Astrocyte (in vitro differentiated cells and primary cell): ENCODE measurements at places on chromosomes 4 and X. TPM values are rescaled to one million over a fixed set of nuclear protein-coding genes. Genes with fewer than 3 reads are reported as not detected.

- DNase-seq = no peak
- no peak overlapping the region for H3K27ac ChIP-seq
- no peaks in the 10 kb centered on the region for H3K36me3 ChIP-seq
- H3K27me3 ChIP-seq = no peaks in the 10 kb centered on the region
Observed at GRCh38 chr4:3412257-3413020, 29.3 kb upstream of the HGFAC start.

- H3K4me3 ChIP-seq = no peak overlapping the region
- no peaks in the 10 kb centered on the region for H3K4me1 ChIP-seq
- no peaks in the 10 kb centered on the region for H3K27me3 ChIP-seq
- peak; percentile 39 for DNase-seq
- no peaks in the 10 kb centered on the region for H3K36me3 ChIP-seq
Observed at GRCh38 chr4:86302830-86303229, 57.0 kb downstream of the MAPK10 start.

GRCh38 chr4:7790999-7791398 lies 148.7 kb downstream of the AFAP1 start:
- H3K4me3 ChIP-seq = no peak overlapping the region
- H3K27me3 ChIP-seq = no peaks in the 10 kb centered on the region
- DNase-seq = no peak
- peaks cover 65% of the 10 kb centered on the region for H3K36me3 ChIP-seq
- H3K27ac ChIP-seq = no peak overlapping the region
- no peaks in the 10 kb centered on the region for H3K4me1 ChIP-seq

- no peaks in the 10 kb centered on the region for H3K4me1 ChIP-seq
- H3K27ac ChIP-seq = no peak overlapping the region
- no peaks in the 10 kb centered on the region for H3K27me3 ChIP-seq
- no peak overlapping the region for H3K4me3 ChIP-seq
Observed at GRCh38 chr4:141080668-141081067, 52.6 kb downstream of the RNF150 start.

GRCh38 chr4:175263537-175263936 lies 345.4 kb downstream of the ADAM29 start:
- H3K36me3 ChIP-seq = no peaks in the 10 kb centered on the region
- no peaks in the 10 kb centered on the region for H3K4me1 ChIP-seq
- DNase-seq = no peak
- H3K4me3 ChIP-seq = no peak overlapping the region
- no peak overlapping the region for H3K27ac ChIP-seq

- H3K27me3 ChIP-seq = no peaks in the 10 kb centered on the region
- H3K4me3 ChIP-seq = peak overlapping the region; percentile 32
- H3K36me3 ChIP-seq = no peaks in the 10 kb centered on the region
- peak overlapping the region; percentile 97 for H3K27ac ChIP-seq
- H3K4me1 ChIP-seq = peaks cover 17% of the 10 kb centered on the region
- peak; percentile 74 for DNase-seq
Observed at GRCh38 chr4:88533088-88533790, 9.7 kb upstream of the PYURF start.

DNA sequence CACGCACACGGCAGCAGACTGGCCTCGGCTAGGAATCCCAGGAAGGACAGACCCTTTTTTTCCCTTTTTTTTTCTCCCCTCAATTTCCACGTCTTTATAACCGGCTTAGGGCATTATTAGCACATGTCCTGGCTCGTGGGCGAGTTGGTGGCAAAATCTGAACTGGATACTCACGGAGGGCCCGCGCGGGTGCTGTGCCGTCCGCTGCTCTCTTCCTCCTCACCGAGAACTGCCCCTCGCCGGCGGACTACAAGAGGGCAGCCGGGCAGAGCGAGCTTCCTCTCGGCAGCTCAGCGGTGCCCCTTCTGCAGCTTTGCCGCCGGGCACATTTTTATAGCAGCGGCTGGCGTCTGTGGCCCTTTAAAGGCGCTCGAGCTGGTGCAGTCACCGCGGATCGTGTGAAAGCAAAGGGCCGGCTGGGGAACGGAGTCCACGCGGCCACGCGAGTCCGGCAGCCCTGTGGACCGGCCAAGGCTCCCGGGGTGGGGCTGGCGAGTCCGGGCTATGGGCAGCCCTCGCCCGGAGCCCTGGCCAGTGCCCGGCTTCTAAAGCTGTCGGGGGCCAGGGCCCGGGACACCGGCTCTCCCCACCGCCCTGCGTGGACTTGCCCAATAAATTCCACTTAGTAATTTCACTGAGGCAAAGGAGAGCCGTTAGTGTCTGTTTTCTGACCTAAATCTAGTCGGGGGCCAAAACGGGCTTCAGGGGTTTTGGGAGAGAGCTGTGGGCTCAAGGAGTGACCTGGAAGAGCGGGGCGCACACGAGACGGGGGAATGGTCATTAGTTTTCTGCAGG lies 1.3 kb upstream of the CITED1 start:
- H3K27me3 ChIP-seq = peaks cover 45% of the 10 kb centered on the region
- peaks cover 16% of the 10 kb centered on the region for H3K4me1 ChIP-seq
- peak; percentile 62 for DNase-seq
- peak overlapping the region; percentile 48 for H3K4me3 ChIP-seq
- H3K36me3 ChIP-seq = no peaks in the 10 kb centered on the region

GRCh38 chrX:36445566-36445965 lies 526.0 kb downstream of the CFAP47 start:
- H3K27ac ChIP-seq = no peak overlapping the region
- no peaks in the 10 kb centered on the region for H3K27me3 ChIP-seq
- no peak for DNase-seq

DNA sequence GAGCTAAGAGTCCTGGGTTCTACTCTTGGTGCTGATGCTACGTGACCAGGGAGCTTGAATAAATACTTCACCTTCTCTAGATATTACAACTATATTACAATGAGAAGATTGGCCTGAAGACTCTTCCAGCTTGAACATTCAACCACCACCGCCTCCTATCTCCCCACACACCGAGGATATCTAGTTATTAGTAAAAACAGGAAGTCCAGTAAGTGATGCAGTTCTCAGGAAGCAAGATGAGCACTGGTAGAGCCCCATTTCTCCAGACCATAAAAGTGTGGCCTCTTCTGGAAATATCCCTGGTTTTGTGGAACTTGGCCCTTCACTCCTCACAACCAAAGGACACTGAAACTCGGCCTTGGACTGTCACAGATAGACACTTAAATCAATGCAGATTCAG lies 18.5 kb downstream of the PJA1 start:
- H3K27me3 ChIP-seq = no peaks in the 10 kb centered on the region
- H3K36me3 ChIP-seq = no peaks in the 10 kb centered on the region
- DNase-seq = no peak
- H3K4me3 ChIP-seq = no peak overlapping the region
- H3K27ac ChIP-seq = no peak overlapping the region

DNA sequence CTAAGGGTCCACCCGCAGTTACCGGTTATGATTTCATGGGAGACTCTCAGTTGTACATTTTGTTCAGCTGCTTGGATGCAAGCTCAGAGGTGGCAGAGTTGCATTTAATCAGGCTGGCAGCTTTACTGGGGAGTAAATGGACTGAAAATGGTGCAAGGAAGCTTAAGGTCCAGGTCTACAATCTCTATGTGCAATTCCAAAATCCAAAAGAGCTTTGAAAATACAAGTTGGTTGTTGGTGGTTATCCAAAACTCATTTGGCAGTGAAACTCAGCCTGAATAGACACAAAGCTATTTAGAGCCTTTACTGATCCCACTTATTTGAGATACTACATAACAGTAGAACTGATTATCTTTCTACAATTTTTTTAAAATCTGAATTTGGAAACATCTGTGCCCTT lies 11.8 kb upstream of the ZFP42 start:
- DNase-seq = no peak
- H3K4me1 ChIP-seq = no peaks in the 10 kb centered on the region
- H3K36me3 ChIP-seq = no peaks in the 10 kb centered on the region
- H3K27me3 ChIP-seq = no peaks in the 10 kb centered on the region

GRCh38 chrX:142804085-142804484 lies 221.6 kb upstream of the SPANXN4 start:
- H3K4me1 ChIP-seq = no peaks in the 10 kb centered on the region
- H3K4me3 ChIP-seq = no peak overlapping the region
- H3K27me3 ChIP-seq = no peaks in the 10 kb centered on the region
- DNase-seq = no peak

DNA sequence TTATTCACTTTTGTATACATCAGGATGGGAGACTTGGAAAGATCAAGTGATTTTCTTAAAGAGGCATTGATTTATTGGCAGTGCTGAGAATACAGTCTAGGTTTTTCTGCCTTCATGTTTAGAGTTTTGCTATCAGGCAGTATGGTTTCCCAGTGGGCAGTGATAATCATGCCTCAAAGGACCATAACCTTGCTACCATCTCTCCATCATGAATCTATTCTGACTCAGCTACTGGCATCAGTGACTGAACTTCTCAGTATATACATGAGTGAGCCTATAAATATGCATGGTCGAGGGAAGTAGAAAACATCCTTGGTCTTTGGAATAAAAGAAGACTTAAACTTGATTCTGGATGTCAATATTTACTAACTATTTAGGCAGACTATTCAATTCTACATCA lies 562.0 kb upstream of the AADAT start:
- no peaks in the 10 kb centered on the region for H3K27me3 ChIP-seq
- no peak overlapping the region for H3K27ac ChIP-seq
- H3K4me1 ChIP-seq = no peaks in the 10 kb centered on the region

- no peak for DNase-seq
- H3K27ac ChIP-seq = no peak overlapping the region
- H3K27me3 ChIP-seq = no peaks in the 10 kb centered on the region
- no peaks in the 10 kb centered on the region for H3K4me1 ChIP-seq
- no peaks in the 10 kb centered on the region for H3K36me3 ChIP-seq
- H3K4me3 ChIP-seq = no peak overlapping the region
Observed at GRCh38 chrX:83829874-83830273, 31.1 kb upstream of the CYLC1 start.

- peak; percentile 6 for DNase-seq
- no peak overlapping the region for H3K4me3 ChIP-seq
Observed at GRCh38 chr4:33060674-33061542, 2340.7 kb downstream of the PCDH7 start.

GRCh38 chr4:61630548-61630947 lies 430.4 kb downstream of the ADGRL3 start:
- H3K27ac ChIP-seq = no peak overlapping the region
- no peak overlapping the region for H3K4me3 ChIP-seq
- no peaks in the 10 kb centered on the region for H3K36me3 ChIP-seq
- H3K27me3 ChIP-seq = no peaks in the 10 kb centered on the region

DNA sequence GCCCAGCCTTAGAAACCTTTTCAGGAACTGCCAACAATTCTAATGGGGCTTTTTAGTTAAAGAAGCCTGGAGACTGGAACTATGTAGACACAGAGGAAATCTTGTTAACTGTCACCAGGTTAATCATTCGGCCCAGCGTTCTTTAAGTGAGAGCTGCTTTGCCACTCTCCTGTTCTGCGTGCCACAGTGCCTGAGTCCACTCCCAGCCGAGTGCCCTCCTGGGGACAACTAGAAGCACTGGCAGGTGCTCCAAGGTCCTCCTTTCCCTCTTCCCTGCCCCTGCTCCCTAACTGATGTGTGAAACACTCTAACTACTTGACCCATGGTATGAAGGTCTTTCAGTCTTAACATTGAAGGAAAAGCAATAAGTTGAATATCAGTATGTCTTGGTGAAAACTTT lies 151.2 kb upstream of the TLL1 start:
- no peak overlapping the region for H3K27ac ChIP-seq
- H3K4me3 ChIP-seq = no peak overlapping the region
- DNase-seq = no peak

DNA sequence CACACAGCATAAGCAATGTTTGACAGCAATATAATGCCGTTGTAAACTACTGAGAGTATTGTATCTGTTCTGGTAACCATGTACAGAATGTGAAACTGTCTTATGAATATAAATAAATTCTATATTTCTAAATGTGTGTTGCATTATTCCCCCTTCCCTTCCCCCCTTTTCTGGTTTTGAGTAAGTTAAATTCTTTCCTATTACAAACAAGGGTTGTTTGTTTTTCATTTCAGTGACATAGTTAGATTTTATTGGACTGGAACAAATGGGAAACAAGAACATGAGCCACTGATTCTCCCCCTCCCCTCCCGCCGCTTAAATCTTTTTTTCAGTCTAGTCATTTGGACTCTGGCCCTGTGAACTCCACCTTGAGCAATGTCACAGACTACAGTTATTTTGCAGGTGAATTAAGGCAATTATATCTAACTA lies 69.8 kb downstream of the GPAT3 start:
- H3K27me3 ChIP-seq = no peaks in the 10 kb centered on the region
- H3K36me3 ChIP-seq = no peaks in the 10 kb centered on the region
- H3K4me1 ChIP-seq = no peaks in the 10 kb centered on the region
- H3K4me3 ChIP-seq = no peak overlapping the region
- DNase-seq = no peak
- H3K27ac ChIP-seq = no peak overlapping the region

GRCh38 chr4:15746110-15746509 lies 32.0 kb upstream of the CD38 start:
- no peaks in the 10 kb centered on the region for H3K36me3 ChIP-seq
- H3K27me3 ChIP-seq = no peaks in the 10 kb centered on the region
- DNase-seq = no peak
- no peak overlapping the region for H3K4me3 ChIP-seq
- no peak overlapping the region for H3K27ac ChIP-seq

DNA sequence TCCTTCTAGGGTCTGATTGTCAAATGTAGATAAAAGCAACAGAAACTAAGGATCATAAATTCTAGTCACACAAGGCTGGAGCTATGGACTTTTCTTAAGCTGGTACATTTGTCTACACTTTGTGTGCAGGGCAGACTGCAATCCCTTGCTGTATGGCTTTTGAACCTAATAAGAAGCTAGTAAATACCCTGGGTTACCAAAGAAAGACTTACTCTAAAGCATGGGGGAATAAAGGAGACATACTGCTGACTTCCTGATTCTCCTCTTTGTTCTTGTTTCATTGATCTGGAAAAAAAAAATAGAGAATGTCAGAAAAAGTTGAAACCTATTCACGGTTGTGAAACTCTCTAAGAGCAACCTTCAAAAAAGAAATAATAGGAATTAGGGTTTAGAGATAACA lies 216.6 kb upstream of the TLL1 start:
- no peak overlapping the region for H3K4me3 ChIP-seq
- DNase-seq = no peak
- no peaks in the 10 kb centered on the region for H3K27me3 ChIP-seq
- no peak overlapping the region for H3K27ac ChIP-seq
- H3K36me3 ChIP-seq = no peaks in the 10 kb centered on the region

DNA sequence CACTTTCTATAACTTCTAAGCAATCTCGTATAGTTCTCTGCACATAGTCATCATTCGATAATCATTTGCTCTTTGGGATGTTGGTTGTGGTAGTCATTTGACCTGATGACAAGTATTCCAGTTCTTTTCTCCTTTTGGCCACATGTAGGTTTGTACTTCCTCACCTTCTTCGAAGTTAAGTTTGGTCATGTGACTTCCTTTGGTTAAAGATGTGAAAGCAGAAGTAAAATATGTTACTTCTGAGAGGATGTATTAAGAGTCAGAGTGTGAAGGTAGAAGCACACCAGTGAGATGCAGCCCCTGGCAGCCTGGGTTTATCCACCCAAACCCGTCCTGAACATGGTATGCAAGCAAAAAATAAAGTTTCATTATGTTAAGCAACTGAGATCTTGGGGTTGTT lies 48.9 kb upstream of the ZNF518B start:
- H3K36me3 ChIP-seq = no peaks in the 10 kb centered on the region
- DNase-seq = no peak
- H3K4me3 ChIP-seq = no peak overlapping the region
- H3K27ac ChIP-seq = no peak overlapping the region
- H3K4me1 ChIP-seq = no peaks in the 10 kb centered on the region
- H3K27me3 ChIP-seq = no peaks in the 10 kb centered on the region

- no peak for DNase-seq
- no peaks in the 10 kb centered on the region for H3K27me3 ChIP-seq
- no peak overlapping the region for H3K27ac ChIP-seq
- H3K4me1 ChIP-seq = no peaks in the 10 kb centered on the region
- H3K36me3 ChIP-seq = no peaks in the 10 kb centered on the region
Observed at GRCh38 chr4:154858166-154858565, 77.1 kb downstream of the RBM46 start.

The F11 gene
- total RNA-seq = not detected in 2 replicates

The RAB39B gene
- 1.5 and 2.0 TPM in 2 replicates for total RNA-seq

The COL4A6 gene
- 4.4 and 8.1 TPM in 2 replicates for total RNA-seq

The HTATSF1 gene
- 29.1 and 33.1 TPM in 2 replicates for total RNA-seq

The NAAA gene
- 13.5 and 15.9 TPM in 2 replicates for total RNA-seq
